ENCODE measurements at places on chromosomes 5 and 9.

- peak; percentile 67 for DNase-seq
These were observed 64.0 kb upstream of the FYB1 start for GRCh38 chr5:39283231-39283818.

GRCh38 chr5:181054138-181054537 lies 14.1 kb downstream of the BTNL9 start:
- DNase-seq: no peak

- peak; percentile 25 for DNase-seq
These were observed 162.9 kb upstream of the DAB2 start for GRCh38 chr5:39587675-39588074.

GRCh38 chr9:126365780-126366179 lies 39.2 kb downstream of the MVB12B start:
- DNase-seq: no peak

DNA sequence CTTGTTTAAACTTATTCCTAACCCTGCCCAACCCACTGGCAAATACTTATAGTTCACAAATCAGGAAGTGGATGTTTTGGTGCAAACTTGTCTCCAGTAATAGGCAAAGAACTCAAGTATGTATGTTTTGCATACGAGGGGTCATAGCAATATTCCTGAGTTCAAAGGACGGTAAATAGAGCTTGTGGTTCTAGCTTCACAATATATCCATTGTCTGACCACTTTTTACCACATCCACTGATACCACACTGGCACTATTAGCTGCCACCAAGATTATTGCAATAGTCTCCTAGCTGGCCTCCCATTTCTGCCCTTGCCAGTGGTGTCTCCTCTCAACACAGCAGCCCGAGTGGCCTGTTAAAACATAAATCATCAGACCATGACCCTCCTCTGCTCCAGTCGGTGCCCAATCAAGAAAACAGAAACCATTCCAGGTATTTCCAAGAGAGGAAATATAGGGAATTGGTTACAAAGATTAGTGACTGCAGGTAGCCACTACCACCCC lies 17.0 kb downstream of the GRXCR2 start:
- no peak for DNase-seq

GRCh38 chr9:93294011-93294410 lies 110.1 kb downstream of the WNK2 start:
- DNase-seq: no peak

GRCh38 chr5:59133764-59134261 lies 550.9 kb downstream of the RAB3C start:
- no peak for DNase-seq

DNA sequence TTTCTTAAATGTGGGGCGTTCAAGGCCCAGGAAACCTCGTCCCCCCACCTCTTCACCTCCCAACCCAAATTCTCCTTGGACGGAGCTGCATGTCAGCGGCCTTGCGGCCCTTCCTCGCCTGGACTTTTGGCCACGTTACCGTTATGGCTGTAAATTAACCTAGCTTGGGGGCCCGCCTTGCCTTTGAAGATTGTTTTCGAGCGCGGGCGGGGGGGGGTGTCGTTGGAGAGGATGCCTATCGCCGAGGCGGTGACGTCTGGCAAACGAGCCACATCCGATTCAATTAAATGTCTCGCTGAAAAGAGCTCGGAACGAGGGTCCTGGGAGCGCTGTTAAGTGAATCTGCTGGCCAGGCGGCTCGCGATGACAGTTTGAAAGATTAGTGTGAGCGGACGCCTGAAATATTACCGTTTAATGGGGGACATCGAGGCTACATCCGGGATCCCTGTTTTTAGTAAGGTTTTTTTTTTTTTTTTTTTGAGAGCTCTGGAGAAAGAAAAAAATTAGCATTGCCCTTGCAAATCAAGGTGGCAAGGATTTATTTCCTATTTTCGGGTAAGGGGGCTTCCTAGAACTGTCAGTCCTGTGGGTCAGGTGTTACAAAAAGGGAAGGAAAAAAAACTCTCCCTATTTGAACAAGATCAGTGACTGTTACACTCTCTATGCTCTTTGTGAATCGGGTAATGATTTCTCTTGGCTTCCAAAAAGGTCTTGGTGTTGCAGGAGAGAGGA lies 2.3 kb upstream of the NKX2-5 start:
- DNase-seq: no peak

GRCh38 chr5:52903142-52903541 lies 86.0 kb upstream of the ITGA2 start:
- DNase-seq: no peak

GRCh38 chr5:132296412-132297016 lies 2.3 kb downstream of the SLC22A4 start:
- DNase-seq: no peak

Data from MV-4-11 (cell line).